ENCODE measurements at places on chromosomes 13 and 19.

- DNase-seq: no peak
These were observed 53.1 kb downstream of the UGGT2 start for GRCh38 chr13:96000069-96000468.

GRCh38 chr13:100657881-100658315 is 16.7 kb downstream of the TMTC4 start:
- DNase-seq: no peak

GRCh38 chr19:28634019-28634328 is 579.0 kb downstream of the UQCRFS1 start:
- no peak for DNase-seq

DNA sequence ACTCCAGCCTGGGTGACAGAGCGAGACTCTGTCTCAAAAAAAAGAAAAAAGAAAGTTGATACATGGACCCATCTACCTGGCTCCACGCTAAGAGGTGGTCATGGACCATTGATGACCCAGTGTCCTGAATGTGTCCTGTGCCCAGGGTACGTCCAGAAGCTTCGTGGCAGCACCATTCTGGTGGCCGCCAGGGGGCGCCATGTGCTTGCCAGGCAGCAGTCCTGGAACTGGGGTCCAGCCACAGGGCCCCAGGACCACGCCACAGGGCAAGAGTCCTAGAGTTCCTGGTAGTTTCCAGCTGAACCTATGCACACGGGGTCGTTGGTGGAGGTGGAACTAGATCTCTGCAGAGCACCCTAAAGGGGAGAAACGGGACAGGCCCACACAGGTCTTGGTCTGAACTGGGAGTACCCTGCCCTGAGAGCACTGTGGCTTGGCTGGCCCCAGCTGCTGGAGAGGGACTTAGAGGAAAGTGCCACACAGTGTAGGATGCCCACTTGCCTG is 19.9 kb upstream of the FBXO27 start:
- peak; percentile 45 for DNase-seq

DNA sequence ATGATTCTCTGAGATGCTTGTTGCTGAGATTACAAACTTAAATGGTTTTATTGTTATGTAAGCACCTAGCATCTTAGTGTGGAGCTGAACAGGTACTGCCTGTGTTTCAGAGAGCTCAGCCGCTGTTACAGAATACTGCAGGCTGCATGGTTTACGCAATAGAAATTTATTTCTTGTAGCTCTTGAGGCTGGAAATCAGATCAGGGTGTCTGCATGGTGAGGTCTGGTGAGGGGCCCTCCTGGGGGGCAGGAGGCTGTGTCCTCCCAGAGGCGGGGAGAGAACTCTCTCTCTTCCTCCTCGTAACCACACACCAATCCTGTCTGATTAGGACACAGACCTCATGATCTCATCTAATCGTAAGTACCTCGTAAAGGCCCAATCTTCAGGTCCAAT is 13.1 kb downstream of the ATP11A start:
- no peak for DNase-seq

- DNase-seq: no peak
These were observed 21.0 kb downstream of the ITGBL1 start for GRCh38 chr13:101473458-101473857.

- DNase-seq: peak; percentile 74
These were observed 11.7 kb downstream of the PLIN4 start for GRCh38 chr19:4506449-4507149.

GRCh38 chr19:20661150-20661819 is at the start of gene ZNF626:
TSS of gene ZNF626 (minus strand) at chr19:20661571. CDS start at chr19:20661446, 125 bp downstream.
- peak; percentile 83 for DNase-seq

GRCh38 chr13:36094478-36094877 is 36.7 kb downstream of the DCLK1 start:
- DNase-seq: no peak

DNA sequence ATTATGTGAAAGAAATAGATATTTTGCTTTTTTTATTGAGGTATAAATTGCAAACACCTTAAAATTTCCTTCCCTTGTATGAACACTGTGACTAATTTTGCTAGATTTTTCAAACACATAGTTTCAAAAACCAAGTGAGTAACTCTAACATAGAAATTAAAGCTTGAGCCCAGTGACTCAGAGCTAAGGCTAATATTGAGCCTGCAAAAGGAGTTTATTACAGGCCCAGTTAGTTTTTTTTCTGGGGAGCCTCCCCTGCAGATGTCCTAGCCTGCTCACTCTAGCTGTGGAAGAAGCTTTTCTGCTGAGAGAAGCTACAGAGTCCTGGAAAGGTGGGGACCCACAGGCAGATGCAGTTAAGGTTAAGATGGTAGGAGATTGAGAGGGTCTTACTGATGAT is 3.4 kb downstream of the ZNF430 start:
- no peak for DNase-seq

DNA sequence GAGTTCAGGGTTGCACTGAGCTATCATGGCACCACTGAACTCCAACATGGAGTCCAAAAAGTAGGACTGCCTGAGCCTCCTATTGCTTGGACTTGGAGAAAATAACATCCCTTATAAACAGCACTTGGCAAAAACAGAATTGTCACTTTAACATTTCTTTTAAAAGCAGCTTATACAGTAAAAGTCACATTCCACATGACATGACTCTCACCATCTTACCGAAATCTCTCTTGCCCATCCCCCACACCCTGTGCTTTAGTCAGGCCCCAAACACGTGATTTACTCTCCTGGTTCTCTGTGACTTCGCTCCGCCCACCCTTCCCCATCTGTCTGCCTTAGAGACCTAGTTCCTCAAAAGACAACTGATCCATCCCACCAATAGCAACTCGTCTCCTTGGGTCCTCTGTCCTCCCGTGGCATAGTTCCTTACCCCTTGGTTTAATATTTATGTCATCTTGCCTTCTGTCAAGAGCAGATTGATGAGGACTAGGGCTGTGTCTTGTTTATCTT is 4.6 kb downstream of the SAFB start:
- DNase-seq: no peak

DNA sequence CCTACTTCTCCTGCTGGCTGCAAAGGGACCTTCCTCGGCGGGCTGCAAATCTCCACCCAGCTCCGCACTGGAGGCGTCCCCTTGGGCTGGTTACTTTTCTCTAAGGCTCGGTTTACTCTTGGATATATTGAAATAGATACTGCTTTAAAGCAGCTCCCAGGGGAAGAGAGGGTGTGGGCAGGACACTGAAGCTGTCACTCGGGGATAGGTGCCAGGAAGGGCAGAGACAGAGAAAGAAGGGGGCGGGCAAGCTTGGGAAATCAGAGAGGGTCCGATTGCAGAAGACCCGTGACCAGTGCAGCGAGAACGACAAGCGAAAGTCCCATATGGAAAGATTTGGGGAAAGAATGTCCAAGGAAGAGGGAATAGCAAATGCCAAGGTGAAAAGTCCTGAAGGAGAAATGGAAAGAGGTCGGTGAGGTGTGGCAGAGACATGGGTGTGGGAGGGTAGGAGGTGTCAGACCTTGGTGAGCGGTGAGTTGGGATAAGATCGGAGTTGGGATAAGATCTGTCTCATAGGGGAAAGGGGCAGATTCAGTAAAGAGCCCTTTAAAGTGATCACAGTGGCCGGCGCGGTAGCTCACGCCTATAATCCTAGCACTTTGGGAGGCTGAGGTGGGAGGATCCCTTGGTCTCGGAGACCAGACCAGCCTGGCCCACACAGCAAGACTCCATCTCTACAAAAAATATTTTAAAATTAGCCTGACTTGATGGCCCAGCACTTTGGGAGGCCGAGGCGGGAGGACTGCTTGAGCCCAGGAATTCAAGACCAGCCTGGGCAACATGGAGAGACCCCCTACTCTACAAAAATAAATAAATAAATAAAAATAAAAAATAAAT is 618 bp downstream of the THSD8 start:
- no peak for DNase-seq

DNA sequence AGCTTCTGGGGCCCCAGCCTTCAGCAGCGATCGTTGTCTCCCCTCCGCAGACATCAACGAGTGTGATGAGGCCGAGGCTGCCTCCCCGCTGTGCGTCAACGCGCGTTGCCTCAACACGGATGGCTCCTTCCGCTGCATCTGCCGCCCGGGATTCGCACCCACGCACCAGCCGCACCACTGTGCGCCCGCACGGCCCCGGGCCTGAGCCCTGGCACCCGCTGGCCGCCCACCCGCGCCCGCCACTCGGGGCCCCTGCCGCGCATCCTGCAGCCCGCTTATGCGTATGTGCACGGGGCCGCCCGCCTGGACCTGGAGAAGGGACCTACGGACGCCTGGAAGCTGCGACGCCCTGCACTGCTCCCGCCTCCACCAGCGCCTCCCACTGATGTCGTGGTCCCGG is 28.2 kb downstream of the LTBP4 start:
- DNase-seq: no peak

GRCh38 chr13:52849291-52850071 is 1.0 kb upstream of the PCDH8 start:
- DNase-seq: no peak

DNA sequence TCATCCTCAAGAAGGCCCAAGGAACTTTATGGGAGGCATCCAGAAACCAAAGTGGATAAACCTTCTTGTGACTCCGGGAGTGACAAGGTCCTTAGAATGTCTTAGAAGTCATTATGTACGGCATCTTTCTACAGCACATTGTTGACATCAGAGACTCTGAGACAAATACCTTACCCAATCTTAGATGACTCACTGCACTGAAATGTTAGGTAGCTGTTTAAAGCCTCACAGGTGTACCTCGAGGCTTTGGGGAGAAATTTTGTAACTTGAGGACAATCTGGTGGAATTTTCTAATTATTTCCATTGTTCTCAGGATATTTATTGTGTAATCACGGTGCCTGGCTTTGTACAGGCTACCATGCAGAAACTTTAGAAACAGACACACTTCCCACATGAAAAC is 14.8 kb upstream of the LGALS13 start:
- no peak for DNase-seq

DNA sequence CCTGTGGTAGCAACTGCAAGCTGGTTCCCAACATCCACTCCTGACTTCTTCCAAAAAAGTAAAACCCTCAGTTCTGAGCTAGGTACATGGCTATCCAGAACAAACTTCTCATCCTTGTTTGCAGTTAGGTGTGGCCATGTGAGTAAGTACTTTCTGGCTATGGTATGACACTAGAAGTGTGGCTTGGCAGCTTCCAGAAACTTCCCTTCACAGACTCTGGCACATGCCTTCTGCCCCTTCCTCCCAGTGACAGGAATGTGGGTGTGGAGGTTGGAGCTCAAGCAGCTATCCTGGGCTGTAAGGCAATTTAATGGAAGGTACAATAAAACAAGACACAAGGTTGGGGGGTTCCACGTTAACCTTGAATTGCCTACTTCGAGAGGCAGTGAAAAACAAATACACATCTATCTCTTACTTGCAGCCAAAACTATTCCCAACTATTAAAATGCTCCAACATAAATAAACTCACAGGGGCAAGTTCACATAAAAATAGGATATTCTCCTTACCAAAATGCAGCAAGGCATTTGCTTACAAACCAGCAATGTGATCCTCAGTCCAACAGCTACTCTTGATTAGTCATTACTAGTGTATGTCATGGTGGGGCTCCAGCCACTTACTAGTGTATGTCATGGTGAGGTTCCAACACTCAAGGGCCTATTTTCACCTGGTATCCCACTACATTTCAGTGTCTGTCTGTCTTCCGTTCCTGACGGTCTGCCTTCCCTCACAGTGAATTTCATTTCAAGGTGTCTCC is 3.1 kb downstream of the SMG9 start:
- no peak for DNase-seq

GRCh38 chr19:4443188-4443587 is 14.4 kb downstream of the UBXN6 start:
- no peak for DNase-seq

DNA sequence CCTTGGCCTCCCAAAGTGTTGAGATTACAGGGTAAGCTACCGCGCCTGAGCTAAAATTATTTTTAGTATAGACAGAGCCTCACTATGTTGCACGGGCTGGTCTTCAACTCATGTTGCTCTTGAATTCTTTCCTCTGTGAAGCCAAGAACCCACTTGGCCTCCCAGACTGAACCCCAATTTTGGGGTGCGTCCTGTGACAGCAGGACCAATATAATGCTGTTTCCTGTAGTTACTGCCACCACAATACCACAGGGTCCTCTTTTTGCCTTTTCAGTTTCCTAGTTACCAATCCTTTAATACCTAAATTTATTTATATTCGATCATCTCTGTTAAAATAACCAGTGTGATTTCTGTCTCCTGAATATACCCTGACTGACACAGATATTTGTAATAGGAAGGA is 32.9 kb downstream of the TSKS start:
- DNase-seq: no peak

DNA sequence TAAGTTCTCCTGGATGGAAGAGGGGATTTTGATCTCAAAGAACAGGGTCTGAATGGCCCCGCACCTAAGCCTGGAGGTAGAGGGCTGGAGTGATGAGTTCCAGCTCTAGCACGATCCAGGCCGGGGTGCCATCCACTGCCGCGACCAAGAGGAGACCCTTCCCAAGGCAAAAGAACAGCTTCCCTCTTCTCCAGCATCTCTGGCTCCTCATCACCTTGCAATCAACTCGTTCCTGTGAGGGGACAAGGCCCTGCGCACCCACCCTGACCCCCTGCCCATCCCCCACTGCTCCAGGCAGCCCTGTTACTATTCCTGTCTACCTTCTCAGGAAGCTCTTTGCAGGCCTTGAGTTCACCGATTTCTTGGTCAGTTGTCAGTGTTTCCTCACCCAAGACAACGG is 17.8 kb downstream of the COL4A1 start:
- no peak for DNase-seq

GRCh38 chr19:46944918-46945628 is 74.6 kb upstream of the NPAS1 start:
- no peak for DNase-seq

- no peak for DNase-seq
These were observed 52.8 kb downstream of the IRS2 start for GRCh38 chr13:109733550-109733949.

GRCh38 chr13:106232681-106233080 is 302.8 kb downstream of the EFNB2 start:
- DNase-seq: no peak

DNA sequence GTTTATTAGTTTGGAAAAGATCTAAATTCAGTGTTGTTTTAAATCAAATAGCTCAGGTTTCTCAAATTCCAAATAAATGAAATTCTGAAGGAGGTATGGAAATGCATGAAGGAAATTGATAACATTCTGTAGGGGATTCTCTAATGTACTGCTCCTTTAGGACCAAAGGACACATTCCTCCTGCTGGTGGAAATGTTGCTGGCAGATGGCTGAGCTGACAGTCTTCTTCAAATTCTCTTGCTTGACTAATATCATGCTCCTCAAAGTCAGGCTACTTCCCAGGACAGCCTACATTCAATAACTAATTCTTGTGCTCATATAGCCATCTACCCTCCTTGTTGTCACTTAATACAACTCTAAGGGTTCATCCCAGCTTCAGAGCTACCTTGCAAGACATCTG is 1118.5 kb downstream of the PCDH9 start:
- DNase-seq: no peak

GRCh38 chr19:2507109-2507508 is 31.2 kb downstream of the GADD45B start:
- DNase-seq: peak; percentile 86

DNA sequence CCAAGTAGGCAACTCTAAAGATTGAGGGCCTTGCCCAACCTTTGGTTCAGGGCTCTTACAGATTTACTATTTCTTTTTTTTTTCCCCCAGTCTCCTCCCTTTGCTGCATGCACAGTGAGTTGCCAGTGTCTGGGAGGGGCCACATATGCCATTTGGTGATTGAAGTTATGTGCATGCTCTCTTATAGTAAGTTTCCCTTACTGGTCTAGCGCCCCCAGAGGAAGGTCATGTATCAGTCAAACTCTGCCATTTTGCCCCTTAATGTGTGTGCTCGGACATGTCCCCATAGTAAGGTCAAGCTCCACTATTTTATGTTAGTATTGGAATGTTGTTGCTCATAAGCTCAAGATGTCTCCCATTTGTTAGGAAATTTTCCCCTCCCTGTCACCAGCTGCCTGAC is 1138.0 kb upstream of the SLC10A2 start:
- no peak for DNase-seq
